ENCODE measurements at places on chromosomes 7 and 10.

DNA sequence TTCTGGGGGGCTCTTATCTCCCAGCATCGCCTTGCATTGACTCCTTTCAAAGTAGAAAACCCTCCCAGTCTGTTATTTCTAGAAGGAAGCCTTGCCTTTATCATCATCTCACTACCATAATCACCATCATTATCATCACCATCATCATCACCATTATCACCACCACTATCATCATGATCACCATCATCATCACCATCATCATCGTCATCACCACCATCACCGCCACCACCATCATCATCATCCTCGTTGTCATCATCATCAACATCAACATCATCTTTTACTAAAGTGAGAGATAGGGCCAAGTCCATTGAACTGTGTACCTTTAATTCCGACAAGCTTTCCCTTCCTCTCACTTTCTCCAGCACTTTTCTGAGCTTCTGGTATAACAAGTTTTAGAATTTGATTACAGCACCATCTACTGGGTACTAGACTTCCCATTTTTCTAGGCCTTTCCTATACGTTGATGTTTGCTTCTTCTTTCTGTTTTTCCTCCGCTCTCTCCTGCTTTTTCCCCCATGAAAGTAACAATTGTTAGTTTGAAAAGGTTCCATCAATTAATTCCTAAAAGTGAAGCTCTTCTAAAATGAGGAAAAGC is 226.4 kb downstream of the BUB3 start:
- peak; percentile 60 for DNase-seq

GRCh38 chr7:30705008-30705407 is 22.8 kb upstream of the CRHR2 start:
- no peak for DNase-seq

DNA sequence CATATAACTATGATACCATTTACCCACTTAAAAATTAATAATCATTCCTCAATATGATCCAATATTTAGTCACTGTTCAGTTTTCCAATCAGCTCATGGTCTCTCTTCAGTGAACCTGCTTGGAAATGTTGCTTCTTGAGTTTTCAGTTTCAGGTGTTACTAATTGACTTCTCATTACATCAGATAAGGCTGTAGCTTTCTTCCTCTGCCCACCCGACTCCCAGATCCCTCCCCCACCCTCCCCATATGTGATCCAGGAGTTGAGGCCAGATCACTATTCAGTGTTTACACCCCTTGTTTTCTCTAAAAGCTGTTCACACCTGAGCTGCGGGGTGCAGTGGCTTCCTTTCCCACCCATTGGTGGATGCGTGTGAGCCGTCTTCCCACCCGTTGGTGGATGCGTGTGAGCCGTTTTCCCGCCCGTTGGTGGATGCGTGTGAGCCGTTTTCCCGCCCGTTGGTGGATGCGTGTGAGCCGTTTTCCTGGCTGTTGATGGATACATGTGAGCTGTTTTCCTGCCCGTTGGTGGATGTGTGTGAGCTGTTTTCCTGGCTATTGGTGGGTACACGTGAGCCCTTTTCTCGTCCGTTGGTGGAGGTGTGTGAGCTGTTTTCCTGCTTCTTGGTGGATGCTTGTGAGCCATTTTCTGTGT is 3.2 kb upstream of the MTG1 start:
- no peak for DNase-seq

DNA sequence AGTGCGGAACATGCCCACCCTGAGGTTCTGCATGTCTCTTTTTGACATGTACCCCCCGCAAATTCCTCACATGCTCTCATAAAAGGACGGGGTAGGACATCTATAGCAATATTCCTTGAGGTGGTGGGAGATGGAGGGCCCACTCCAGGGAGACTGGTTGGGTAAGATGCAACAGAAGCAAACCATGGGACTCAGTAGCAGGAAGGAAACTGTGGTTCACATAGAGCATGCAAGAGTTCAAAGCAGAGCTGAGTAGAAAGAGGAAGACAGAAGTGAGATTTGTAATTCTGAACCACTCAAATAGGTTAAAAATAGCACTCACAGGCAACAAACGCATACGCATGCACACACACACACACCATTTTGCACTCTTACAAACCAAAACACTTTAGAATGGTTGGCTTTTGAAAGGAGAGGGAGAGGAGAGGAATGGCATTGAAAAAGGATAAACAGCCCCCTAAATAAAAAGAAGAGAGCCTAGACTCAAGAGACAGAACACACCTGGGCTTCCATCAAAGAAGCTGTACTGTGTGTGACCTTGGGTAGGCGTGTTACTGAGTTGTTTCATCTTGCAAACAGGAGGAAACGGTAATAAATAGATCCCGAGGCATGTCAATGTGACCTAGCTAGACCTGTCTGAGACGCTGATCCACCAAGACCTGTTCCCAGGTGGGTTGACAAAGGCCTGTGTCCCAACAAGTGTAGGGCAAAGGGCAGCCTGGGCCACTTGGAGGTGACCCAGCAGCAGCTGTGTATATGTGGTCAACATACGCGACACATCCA is 77.6 kb upstream of the LRRC4 start:
- DNase-seq = no peak

DNA sequence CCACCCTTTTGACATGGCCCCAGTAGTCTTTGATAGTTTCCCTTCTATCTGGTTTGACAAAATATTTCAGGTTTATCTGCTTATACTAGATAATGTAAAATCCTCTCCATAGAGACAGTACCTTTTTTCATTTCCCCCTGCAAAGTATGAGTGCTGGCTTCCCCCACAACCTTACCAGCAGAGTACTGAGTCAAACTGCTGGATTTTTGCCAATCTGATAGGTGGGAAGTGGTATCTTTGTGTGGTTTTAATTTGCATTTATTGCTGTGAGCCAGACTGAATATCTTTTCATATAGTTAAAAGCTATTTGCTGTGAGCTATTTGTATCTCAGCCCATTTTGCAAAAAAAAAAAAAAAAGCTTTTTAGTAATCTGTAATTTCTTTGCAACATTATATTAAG is 32.1 kb upstream of the HECTD2 start:
- no peak for DNase-seq

GRCh38 chr10:8331896-8332729 is 277.6 kb downstream of the GATA3 start:
- DNase-seq = peak; percentile 68

- DNase-seq = no peak
These were observed 25.2 kb downstream of the CREB3L2 start for GRCh38 chr7:137976696-137977095.

All from eye (tissue), 1 donor.